ENCODE measurements at places on chromosomes 3 and 15.

- DNase-seq: no peak
Observed at GRCh38 chr3:16808393-16809107, 76.2 kb upstream of the PLCL2 start.

DNA sequence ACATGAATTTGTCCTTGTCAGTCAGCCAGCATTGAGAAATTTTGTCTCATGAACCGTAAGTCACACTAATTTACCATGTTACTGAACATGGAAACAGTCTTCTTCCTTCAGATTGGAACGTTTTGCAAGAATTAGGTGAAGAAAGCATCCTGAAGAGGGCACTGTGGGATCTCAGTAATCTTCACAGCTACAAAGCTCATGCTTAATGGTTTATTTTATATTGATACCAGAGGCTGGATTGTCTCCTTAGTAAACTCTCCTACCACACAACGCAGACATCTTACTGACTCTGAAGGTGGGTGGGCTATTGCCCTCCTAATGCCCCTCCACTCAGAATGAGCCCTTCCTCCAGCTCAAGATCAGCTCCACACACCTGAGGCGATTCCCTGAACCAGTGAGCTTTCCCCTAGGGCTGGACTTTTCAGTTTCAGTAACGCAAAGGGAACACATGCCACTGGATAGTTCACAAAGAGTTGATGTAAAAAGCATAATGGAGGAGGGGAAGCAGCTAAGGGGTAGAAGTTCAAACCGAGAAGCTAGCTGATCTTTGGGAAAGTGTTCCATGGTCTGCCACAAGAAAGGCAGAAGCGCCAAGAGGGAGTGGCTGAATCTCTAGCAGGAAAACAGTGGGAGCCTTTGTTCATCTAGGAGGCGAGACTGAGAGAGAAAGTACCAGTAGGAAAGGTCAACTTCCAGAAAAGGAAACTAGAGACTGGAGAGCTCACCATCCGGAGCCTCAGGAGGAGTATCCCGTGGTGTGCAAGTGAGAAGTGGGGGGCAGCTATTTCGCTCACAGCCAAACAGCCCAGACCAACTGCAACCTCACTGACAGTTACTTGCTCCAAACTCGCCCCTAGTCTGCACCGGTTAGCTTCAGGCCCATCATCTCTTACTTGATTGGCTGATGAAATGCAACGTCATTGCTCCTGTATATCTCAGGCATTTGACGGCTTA is at the start of gene SLC9C1:
Gene SLC9C1 (minus strand): TSS at position 849 of the 954 bp plus-strand sequence. CDS start 7,425 bp downstream, outside the sequence.
- peak; percentile 42 for DNase-seq

GRCh38 chr3:108223928-108224327 is 1.7 kb upstream of the IFT57 start:
- DNase-seq: no peak

GRCh38 chr3:170961616-170962400 is 53.4 kb upstream of the EIF5A2 start:
- DNase-seq: peak; percentile 37

GRCh38 chr3:111594205-111594604 is 941 bp downstream of the ZBED2 start:
- DNase-seq: peak; percentile 29

DNA sequence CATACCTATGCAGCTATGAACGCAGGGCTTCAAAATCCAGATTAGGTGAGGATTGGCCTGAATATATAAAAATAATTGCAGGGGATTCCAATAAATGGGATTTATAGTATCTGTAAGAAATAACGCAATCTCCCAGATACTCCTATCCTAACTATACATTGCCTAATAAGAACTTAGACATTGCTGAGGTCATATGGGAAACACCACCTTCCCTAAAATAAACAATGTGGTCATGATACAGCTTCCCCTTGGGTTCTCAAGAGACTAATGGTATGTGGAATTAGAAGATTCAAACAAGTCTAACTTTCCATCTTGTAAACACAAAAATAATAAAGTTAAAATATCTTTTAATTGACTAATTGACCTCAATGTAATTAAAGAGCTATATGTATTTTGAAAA is 28.2 kb downstream of the UBE3A start:
- peak; percentile 5 for DNase-seq

GRCh38 chr3:53703630-53704362 is 142.4 kb downstream of the CHDH start:
- no peak for DNase-seq

DNA sequence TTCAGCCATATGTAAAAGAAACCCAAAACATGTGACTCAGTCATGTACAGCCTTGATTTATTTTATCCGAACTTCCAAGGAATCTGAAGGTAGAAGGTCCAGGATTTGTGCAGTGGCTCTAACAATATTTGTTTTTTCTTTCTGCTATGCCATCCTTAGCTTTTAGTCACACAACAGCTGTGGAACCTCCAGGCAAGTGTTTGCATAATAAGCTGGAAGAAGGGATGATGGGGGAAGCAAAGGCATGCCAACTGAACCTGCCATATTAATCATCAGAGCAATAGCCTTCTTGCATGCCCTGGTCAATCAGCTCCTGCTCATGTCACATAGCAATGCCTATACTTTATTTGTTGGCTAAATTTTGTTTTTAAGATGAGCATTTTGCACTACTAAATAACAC is 444.7 kb upstream of the ARPP21 start:
- no peak for DNase-seq

- no peak for DNase-seq
Observed at GRCh38 chr15:44490622-44491021, 46.3 kb upstream of the EIF3J start.

- no peak for DNase-seq
Observed at GRCh38 chr15:31317017-31317416, 9.6 kb upstream of the KLF13 start.

DNA sequence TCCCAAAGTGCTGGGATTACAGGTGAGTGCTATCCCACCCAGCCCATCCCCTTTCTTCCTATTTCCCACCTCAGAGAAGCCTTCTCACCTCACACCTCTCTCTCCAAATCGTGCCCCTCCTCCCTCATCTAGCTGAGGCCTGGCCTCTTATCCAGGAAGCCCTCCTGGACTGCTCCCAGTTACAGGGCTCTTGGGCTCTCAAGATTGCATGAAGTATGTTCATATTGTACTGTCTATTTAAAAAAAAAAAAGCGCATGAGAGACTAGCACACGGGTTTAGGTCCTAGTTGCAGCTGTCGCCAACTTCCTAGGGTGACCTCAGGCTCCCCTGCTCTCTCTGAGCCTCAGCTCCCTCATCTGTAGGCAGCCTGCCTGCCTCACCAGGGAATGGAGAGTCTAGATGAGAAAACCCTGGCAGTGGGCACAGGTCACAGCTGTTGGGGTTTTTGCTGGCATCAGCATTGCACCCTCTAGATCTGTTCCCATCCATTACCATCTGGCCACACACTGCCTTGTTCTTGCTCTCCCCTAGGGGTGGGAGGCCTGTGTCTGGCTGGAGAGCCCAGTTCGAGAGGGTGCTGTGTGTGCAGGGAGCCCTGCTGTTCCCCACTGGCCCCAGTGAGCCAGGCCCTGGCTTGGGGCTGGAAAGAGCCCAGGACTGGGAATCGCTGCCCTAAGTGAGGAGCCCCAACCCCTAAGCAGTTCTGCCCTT is 24.2 kb upstream of the C15orf39 start:
- no peak for DNase-seq

- DNase-seq: no peak
Observed at GRCh38 chr3:46261926-46262594, 19.8 kb downstream of the CCR3 start.

DNA sequence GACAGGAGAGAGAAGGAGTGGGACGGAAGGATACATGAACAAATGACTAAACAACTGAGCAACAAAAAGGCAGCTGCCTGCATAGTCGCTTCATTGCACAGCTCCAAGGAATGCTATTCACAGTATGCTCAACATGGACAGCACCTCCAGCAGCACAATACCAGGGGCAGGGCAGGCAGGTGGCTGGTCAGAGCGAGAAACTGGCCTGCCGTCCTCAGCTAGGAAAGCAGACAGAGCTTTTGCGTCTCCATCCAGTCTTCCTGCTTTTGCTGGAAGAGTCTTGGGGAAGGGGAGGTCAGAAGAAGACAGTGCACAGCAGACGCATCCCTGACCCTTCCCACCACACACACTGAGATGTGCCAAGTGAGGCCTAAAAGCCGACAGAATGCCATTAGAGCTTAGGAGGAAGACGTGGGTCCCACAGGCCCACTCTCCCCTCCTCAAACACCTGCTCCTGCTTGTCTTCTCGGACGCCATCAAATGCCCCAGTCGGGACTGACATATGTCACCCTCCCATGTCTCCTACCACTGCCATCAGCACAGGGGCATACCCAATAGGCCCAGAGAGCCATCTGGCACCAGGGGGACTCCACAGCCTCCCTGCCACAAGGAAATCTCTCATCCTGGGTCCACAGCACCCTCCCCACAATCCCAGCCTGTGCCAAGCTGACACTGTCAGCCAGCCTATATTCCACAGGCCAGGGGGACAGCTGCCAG is 3.9 kb downstream of the RAB6B start:
- no peak for DNase-seq

GRCh38 chr15:69657626-69658025 is 205.0 kb downstream of the RPLP1 start:
- DNase-seq: no peak
